ENCODE measurements at places on chromosomes 13 and 19.

GRCh38 chr13:28220166-28220565 is 81.8 kb downstream of the PAN3 start:
- no peak for DNase-seq

GRCh38 chr13:75547917-75548316 is 1.7 kb upstream of the UCHL3 start:
- no peak for DNase-seq

DNA sequence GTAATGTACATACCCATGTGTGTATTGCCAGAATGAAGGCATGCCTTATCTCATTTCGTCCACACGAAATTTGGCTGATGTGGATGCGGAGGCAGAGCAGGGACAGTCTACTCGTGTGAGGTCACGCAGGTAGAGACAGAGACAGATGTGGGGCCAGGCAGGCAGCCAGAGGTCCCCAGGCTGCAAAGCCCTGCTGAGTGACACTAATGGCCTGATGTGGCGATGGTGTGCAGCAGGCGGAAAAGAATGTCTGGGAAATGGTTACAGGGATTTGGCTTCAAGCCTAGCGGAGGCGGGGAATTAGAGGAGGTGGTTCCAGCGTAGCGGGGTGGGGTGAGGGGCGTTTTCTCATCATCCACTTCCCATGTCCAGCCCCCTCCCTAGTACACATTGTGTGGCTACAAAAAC is 4.2 kb upstream of the IZUMO2 start:
- DNase-seq, result no peak

GRCh38 chr13:47955836-47956235 is 45.2 kb downstream of the SUCLA2 start:
- no peak for DNase-seq

- DNase-seq, result peak; percentile 87
Observed at GRCh38 chr19:45059258-45059965, 16.9 kb downstream of the ZNF296 start.

DNA sequence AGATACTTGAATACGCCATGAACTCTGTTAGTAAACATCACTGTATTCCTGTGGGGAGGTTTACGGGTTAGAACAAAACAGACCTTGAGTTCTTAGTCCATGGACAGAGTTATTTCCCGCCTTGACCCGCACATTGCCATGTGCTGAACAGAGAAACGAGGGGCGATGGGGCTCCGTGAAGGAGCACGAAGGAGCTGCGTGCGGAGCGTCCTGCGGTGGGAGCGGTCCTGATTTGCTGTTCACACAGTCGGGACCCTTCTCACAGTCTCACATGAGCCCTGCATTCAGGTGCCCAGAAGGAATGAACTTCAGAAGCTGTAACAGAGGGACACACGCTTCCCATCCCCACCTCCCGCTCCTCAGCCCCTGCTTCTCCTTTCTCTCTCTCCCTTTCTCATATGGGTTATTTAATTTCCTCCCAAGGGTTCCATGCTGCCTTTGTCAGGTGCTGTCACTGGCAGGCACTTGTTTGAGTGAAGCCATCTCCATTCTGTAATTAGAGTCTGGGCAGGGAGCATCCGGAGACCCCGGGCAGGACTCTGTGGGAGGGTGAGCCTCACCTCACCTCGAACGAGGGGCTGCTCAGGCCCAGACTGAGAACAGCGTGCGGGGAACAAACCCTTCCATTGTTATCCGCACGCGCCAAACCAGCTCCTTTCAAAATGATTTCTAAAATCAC is 76.9 kb downstream of the TEX29 start:
- DNase-seq, result no peak

- no peak for DNase-seq
Observed at GRCh38 chr13:74068471-74068870, 65.7 kb downstream of the KLF12 start.

DNA sequence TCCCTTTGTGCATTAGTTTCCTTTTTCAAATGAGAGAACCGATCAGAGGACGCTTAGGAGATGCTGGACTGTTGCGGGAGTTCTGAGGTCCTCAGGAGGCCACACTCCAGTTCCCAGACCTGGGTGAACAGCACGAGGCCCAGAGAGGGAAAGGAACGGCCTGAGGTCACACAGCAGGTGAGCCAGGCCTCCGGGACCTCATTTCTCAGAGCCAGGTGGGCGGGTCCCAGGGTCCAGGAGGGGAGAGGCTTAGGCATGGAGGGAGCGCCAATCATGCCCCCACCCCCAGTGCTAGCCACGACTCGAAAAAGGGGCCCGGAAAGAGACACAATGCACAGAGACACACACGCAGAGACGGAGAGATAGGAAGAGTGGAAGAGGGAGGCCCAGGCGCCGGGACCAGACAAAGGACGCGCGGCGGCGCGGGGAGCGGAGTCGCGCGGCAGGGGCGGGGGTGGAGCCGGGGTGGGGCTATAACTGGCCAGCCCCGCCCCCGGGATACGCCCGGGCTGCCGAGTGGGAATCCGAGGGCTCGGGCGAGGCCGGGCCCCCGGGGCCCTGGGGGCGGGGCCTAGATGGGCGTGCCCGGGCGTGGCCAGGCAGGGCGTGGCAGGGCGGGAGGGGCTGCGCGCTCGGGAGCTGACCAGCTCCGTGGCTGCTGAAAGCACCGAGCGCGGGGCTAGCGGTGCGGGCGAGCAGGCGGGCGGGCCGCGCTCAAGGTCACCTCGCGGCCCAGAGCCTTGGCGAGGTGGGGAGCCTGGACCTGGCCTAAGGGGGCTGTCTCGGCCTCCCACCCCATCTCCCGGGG is 1.6 kb downstream of the ELAVL3 start:
- peak; percentile 92 for DNase-seq
